ENCODE measurements at places on chromosomes 13 and 19.

DNA sequence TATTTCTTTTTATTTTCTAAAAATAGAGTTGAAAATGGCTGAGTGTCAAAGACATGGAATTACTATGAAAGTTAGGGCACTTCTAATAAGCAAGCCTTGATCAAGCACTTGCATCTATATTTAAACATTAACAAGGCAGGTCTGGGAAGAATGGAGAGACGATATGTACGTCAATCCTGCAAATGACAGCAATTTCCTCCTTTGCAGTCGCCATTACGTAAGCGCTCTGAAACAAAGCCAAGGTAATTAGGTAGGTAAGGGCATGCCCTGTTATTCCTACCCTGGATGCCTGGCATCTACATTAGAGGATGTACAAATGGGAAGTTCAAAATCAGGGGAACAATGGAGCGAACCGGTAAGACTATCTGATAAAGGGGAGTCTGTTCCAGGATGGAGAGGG, 664.0 kb upstream of the ARGLU1 start:
- DNase-seq, result no peak

- DNase-seq, result no peak
Measured at GRCh38 chr19:50409347-50409746, 9.4 kb upstream of the SPIB start.

DNA sequence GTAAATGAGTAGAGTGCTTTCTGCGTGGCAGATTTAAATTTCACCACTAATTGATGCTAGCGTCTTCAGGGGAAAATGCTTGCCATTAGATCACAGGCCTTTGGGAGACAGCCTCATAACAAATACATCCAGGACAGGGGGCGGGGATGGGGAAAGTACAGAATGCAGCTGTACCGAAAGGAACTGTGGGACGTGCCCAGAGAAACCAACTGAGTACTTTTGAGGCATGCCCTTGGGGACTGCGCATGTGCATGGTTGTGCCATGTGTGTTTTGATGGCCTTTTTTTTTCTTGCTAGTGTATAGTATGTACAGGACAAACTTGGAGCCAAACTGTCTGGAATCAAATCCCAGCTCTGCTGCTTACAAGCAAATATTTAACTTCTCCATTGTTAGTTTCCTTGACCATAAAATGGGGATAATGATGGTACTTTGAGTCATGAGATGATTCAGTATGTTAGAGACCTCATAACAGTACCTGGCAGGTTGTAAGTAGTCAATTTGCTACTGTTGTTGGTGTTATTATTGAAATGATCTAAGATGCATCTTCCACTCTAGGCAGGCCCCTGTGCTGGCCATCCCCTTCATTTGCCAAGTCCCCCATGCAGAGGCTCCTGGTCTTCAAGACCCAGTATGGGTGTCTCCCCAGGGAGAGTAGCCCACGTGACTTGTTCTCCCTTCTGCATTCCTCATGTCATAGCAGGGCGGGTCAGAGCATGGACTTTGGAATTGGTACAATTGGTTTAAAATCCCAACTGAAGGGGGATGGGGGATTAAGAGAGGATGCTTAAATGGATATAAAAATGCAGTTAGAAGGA, 68.3 kb upstream of the NPAS1 start:
- peak; percentile 22 for DNase-seq

DNA sequence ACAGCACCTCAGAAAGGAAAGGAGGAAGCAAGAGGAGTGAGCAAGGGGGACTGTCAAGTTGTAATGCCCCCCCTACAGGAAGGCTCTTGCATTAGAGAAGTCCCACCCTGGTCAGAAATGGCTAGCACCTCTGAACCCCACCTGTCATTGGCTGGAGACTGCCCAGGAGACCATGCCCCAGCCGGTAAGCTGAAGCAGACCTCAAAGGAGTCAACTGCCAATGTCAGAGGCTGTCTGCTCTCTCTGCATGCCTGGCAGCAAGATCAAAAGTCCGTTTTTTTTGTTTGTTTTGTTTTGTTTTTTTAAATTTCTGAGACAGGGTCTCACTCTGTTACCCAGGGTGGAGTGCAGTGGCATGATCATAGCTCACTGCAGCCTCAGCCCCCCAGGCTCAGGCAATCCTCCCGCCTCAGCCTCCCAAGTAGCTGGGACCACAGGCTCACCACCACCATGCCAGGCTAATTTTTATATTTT, 8.1 kb upstream of the BCL3 start:
- DNase-seq, result no peak

DNA sequence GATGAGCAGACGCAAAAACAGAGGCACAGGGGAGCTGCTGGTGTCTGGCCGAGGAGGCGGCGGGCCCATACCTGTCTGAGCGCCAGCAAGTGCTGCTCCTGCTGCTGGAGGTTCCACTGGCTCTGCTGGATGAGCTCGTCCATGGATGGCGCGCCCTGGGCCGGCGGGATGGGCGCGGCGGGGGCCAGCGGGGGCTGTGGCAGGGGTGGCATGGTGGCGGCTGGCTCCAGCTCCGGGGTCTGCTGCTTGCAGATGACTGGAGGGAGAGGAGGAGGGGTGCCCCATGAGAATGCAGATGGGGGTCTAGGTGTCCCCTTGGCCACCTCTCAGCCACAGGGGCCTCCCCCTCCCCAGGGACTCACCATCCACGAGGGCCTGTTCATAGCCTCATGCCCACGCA, 6.9 kb downstream of the CHERP start:
- no peak for DNase-seq

GRCh38 chr13:39448834-39449233, 154.2 kb downstream of the LHFPL6 start:
- DNase-seq, result no peak

- DNase-seq, result no peak
Measured at GRCh38 chr19:47511128-47511517, 3.7 kb downstream of the NAPA start.

- DNase-seq, result no peak
Measured at GRCh38 chr13:47917022-47917574, 84.0 kb downstream of the SUCLA2 start.

DNA sequence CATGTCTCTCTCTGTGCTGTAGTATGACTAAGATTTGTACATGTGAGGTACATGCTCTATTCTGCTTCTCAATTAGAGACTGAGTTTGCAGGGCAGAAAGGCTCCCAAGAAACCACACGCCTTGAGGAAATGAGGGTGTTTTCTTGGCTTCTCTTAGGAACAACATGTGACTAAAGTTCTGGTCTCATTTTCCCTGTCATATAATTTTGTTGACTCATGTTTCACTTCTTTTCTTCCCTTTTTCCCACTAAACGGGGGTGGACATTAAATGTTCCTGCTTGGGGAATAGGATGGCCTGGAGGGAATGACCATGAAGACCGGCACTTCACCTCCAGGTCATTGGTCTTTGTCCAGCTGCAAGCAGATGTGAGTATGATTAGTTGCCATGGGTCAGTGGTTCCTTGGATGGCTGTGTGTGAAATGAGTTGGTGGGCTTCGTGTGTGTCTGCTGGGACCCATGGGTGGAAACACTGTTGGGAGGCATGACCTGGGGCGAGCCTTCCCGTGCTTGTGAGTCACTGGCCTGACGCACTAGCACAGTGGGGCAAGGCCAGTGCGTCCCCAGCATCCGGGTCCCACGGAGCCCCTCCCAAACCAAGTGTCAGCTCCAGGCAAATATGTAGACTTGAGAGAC, 56.6 kb downstream of the COL4A1 start:
- DNase-seq, result no peak

GRCh38 chr13:21606796-21607195, 2.8 kb upstream of the MICU2 start:
- no peak for DNase-seq

- no peak for DNase-seq
Measured at GRCh38 chr19:35565016-35565856, 1.8 kb upstream of the ATP4A start.

DNA sequence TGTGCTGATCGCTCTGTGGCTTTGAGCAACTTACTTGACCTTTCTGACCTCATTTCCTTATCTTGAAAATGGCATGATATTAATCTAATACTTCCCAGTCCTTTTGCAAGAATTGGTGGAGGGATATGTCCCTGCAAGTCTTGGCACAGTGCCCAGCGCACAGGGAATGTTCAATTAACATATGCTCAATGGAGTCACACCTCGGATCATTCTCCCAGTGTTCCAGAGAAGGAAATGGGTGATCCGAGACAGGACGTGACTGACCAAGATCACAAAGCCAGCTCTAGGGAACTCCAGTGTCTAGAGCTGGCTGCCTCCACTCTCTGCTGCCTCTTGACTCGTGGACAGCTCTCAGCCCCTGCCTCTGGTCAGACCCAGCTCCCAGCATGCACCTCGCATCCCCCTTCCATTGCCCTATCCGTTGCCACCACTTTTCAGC, 3.6 kb downstream of the CDC42EP5 start:
- DNase-seq, result no peak

GRCh38 chr13:41312176-41312500, 1.1 kb downstream of the NAA16 start:
- DNase-seq, result peak; percentile 35

GRCh38 chr13:52827839-52828238, 20.6 kb downstream of the PCDH8 start:
- no peak for DNase-seq

DNA sequence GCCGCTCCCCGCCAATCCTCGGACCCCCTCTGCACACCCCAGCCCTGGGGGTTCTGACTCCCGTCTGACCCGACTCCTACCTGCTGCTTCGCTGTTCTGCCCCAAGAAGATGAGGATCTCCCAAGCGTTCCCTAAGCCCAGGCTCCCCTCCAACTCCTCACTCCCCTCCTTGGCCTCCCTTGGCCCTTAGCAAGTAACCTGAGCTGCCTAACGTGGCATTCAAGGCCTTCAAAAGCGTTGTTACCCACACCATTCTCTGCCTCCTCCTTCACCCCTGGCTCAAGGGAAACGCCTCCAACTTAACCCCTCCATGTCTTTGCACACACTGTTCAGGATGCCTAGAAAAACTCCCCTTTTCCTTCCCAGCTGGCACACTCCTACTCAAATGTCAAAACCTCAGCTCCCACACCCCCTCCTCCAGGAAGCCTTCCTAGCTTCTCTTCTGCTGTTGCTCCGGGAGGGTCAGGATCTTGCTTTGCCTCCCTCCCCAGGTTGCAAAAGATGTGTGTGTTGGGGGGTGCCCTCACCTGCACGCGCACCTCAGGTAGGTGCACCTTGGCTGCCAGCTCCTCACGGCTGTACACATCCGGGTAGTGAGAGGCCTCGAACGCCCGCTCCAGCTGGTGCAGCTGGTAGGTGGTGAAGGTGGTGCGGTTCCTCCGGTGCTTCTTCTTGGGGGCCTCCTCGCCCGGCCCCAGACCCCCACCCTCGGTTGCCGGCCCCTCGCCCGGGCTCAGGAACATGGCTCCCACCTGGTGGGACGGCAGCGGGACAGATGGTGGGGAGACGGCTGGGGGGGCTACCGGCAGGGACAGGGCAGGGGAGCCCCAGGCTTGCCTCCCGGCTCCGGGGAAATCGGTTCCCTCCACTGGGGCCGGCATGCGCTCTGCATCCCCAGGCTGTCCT, 775 bp downstream of the RAX2 start:
- DNase-seq, result no peak

DNA sequence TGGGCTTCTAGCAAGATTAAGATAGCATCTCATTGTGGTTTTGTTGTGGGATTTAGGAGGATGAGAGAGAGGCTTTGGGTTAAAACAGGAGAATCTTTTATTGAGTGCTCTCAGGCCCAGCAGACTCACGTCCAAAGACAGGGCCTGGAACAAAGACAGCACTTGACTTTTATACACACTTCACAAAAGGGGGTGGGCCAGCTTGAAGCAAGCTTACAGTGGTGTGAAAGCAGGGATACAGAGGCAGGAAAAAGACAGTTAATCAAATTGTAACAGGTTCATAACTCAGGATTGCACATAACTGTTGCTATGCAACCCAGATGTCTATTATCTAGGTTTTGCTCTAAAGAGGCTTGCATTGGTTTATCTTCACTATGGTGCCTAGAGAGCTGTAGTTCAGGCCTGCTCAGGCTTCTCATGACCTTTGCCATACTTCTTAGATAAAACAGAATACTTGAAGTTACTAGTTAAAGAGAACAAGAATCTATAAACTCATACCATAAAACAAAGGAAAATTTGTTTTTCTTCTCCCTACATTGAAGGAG, 42.2 kb upstream of the CEACAM21 start:
- no peak for DNase-seq

- peak; percentile 42 for DNase-seq
Measured at GRCh38 chr13:28574617-28575142, 79.8 kb upstream of the FLT1 start.

DNA sequence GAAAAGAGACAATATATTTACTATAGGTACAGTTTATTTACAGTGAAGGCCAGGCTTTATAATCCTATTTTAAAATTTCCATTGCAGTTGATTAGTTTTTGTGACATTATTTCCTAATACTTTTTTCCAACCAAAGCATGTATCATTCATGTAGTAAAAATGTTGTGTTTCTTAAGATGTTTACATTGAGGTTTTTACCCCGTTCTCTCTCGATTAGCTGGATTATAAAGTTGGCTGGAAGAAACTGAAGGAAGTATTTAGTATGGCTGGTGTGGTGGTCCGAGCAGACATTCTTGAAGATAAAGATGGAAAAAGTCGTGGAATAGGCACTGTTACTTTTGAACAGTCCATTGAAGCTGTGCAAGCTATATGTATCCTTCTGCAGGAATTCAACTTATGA, 21.2 kb downstream of the HNRNPM start:
- DNase-seq, result no peak

DNA sequence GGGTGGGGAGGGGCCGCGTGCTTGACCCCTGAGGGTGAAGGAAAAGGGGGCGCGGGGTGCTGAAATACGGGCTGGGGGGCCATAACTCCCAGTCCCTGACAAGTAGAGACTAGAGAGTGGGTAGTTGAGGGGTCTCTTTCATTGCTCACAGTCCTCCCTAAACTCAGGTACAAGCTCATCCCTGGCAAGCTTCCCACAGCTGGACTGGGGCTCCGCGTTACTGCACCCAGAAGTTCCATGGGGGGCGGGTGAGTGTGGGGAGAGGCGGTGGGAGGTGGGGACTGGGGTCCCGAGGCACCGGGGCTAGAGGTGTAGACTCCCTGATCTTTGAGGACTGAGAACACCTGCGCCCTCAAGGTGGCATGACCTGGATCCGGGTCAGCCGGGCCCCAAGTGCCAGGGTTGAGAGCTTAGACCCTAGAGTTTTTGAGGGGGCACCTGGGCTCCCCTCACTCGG, 1.3 kb downstream of the ETV2 start:
- DNase-seq, result no peak

GRCh38 chr13:72889495-72889894, 107.6 kb downstream of the PIBF1 start:
- no peak for DNase-seq

DNA sequence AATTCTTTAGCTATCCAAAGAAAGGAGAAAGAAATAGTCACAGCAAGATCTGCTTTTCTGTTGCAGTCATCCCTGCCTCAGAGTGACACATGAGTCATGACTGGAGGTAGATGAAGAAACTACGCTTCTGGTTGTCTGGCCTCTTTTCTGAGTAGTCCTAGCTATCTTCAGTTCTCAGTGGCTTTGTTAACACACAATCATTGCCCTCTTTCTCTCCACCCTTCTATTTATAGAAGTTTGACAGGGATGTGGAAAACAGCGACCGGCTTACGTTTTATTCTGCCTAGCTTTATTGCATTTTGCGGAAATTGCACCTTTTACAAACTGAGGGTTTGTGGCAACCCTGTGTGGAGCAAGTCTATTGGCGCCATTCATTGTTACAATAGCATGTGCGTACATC, 26.7 kb downstream of the SPATA13 start:
- no peak for DNase-seq

Data from Calu3 (cell line).